ENCODE measurements at places on chromosomes 13 and 19.

DNA sequence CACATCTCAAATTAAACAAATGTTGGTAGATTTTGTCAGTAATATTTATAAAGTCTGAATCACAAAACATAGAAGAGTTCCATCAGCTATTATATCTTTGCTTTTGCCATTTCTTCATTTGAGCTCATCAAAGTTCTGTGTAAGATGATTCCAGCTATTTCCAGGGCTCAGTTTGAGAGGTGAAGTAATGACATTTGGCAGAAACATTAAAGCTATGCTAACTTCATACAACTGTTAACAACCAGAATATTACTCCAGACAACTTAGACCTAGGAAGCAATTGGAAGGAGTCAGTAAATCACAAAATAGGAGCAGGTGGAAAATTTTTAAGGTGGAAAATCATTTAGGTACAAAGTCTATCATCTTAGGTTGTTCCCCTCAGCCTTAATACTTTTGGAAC is 76.2 kb upstream of the CSNK1A1L start:
- DNase-seq, result no peak

- no peak for DNase-seq
Observed at GRCh38 chr13:77544355-77544754, 8.8 kb downstream of the SCEL start.

DNA sequence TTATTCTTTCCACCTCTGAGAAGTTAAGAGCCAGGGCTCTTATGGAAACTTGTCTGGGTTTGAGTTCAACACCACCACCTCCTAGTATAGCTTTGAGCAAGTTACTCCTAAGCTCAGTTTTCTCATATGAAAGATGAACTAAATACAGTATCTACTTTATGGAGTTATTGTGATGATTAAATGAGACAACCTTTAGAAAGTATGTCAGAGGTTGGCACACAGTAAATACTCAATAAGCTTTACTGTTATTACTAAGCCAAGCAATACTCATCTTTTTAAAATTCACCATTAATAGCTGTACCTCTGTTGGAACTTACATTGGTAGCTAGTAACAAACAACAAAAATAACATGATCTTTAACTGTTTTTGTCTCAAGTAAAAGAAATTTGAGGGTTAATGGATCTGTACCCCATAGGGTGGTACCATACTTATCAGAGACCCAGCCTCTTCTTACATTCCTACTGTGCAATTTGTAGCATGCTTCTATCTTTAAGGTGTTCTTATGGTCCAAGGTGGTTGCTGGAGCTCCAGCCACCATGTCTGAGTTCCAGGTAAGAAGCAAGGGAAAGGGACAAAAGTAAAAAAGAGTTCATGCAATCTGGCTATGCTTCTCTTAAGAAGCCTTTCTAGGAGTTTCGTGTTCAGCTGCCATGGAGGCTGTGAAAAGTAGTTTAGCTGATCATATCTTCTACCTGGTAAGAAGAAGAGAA is 24.1 kb upstream of the NDFIP2 start:
- no peak for DNase-seq

- no peak for DNase-seq
Observed at GRCh38 chr13:64540976-64541375, 2689.2 kb downstream of the PCDH9 start.

DNA sequence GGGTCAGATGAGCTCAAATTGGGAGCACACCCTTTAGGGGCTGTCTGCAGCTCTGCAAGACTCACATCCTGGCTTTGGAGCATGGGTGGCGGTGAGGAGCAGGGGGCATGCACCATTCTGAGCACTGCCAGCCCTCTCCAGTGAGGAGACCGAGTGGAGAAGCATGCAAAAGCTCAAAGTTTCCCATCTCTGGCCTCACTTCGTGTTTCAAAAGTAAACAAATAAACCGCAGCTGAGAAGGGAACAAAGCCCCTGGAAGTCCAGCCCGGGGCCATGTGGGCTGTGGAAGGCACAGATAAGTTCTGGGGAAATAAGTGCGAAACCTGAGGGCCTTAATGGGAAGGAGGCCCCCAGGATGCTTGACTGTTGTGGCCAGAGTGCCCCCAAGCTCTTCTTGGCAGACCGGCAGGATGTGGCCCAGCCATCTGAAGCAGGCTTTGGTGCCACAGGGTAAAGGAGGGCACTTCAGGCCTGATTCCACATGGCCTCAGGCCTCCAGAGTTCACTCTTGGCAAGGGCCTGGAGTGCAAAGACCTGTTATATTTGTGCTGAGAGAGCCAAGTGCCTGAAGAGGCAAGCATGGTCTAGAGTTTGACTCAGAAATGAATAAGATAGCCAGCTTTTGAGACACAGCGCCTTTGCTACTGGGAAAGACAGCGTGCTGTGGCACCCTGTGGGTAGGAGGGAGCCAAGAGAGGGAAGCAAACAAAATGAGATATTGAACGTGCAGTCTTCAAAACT is 1.2 kb downstream of the MEDAG start:
- DNase-seq, result no peak

- DNase-seq, result no peak
Observed at GRCh38 chr19:35081201-35081600, 34.4 kb upstream of the FXYD3 start.

DNA sequence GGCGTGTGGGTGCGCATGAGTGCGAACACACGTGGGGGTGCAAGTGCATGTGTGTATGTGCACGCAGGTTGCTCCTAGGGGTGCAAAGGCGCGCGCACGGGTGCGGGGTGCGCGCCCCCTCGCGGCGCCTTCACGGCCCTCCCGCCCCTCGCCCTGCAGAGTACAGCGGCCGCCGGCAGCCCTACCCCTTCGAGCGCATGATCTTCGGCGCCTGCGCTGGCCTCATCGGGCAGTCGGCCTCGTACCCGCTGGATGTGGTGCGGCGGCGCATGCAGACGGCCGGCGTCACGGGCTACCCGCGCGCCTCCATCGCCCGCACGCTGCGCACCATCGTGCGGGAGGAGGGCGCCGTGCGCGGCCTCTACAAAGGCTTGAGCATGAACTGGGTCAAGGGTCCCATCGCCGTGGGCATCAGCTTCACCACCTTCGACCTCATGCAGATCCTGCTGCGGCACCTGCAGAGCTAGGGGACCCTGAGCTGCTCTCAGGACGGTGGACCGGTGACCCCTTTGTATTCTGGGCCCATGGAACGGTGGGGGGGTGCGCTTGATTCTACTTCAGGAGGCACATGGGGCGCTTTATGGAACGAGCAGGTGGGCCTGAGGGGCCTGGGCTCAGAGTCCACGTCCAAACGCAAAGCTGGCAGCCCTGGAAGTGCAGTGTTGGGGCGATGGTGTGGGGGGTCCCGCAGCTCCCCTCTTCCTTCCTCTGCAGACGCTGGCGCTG is 27.7 kb downstream of the TMEM161A start:
- no peak for DNase-seq

DNA sequence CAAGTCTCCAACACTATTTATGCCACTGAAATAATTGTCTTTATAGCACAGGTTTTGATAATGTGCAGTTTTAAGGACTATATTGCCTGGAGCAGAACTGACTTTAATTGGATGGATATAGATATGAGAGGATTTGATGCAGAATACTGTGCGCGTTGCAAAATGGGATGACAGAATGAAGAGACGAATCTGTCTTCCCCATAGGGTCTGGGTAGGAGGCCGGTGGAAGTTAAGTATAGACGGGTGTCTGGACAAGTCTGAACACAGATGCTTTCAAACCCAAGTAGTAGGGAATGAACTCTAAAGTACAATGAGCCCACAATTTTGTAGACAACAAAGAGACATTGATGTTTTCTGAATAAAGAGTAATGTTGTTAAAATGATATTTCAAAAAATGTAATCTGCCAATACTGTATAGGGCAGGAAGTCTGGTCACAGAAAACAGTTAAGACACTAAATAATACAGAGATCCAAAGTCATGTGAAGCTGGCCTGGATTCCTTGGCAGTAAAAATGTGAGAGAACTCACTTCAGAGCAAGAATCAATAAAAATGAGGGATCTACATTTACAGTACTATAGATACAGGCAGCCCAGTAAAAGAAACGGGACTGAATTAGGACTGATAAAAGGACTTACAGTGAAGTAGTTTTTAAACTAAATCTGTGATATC is 125.5 kb downstream of the ENOX1 start:
- DNase-seq, result no peak

GRCh38 chr19:39409208-39410016 is 2.8 kb downstream of the ZFP36 start:
- DNase-seq, result peak; percentile 42

DNA sequence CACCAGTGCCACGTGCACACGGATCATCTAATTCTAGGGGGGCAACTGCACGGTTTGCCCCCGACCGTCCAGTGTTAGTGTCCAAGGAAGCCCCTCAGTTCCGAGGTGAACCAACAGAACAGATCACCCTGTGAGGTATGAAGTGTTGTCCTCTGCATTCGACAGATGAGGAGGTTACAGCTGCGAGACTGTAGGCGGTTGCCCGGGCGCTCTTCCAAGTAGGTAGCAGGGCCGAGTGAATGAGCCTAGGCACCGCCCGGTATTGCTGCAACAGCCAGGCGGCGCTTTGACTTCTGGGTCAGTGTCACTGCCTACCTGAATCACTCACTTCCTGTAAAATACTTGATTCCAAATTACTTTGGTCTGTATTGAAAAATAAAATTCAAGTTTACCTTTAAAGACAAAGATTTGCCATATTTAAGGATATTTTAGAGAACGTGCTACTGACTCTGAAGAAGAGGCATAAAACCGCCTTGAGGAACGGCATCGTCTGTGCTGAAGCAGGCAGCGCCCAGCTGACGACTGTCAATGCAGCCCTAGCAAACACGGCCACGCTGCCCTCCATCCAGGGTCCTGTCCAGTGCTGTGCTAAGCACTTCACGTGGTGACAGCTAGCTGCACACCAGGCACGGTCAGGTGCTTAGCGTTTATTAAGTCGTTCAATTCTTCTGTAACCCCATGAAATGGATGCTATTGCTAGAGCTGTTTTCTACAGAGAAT is 19.3 kb upstream of the RASA3 start:
- DNase-seq, result no peak

GRCh38 chr13:41332829-41333228 is 21.8 kb downstream of the NAA16 start:
- no peak for DNase-seq

- peak; percentile 33 for DNase-seq
Observed at GRCh38 chr13:26698392-26699196, 62.0 kb downstream of the GPR12 start.

DNA sequence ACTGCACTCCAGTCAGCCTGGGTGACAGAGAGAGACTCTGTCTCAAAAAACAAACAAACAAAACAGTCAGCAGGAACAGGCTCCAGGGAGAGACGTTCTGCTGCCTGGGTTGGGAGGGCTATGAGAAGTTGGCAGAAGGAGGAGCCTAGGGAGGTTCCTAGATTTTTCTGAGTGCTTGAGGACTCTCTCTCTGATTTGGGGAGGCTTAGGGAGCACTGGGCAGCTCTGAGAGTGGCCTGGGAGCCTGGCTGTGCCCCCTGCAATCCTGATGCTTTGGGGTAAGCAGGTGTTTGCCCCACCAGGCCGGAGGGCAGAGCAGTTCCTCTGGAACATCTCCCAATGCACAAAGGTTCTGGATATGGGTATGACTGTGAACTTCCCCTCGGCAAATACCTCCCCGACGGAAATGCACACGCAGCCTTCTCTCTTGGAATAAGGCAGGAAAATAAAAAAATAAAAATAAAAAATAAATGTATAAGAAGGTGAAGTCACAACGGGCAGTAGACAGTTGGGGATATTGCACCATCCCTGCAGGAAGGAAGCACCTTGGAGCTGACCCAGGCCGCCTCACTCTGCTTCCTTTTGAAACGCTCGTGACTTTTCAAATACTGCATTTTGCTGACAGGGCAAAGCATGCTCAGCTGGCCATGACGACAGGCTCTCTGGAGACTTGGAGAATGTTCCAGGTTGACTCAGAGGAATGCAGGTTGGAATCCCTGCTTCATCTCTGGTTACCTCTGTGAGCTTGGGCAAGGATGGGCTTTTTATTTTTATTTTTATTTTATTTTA is 26.5 kb upstream of the HOMER3 start:
- no peak for DNase-seq

DNA sequence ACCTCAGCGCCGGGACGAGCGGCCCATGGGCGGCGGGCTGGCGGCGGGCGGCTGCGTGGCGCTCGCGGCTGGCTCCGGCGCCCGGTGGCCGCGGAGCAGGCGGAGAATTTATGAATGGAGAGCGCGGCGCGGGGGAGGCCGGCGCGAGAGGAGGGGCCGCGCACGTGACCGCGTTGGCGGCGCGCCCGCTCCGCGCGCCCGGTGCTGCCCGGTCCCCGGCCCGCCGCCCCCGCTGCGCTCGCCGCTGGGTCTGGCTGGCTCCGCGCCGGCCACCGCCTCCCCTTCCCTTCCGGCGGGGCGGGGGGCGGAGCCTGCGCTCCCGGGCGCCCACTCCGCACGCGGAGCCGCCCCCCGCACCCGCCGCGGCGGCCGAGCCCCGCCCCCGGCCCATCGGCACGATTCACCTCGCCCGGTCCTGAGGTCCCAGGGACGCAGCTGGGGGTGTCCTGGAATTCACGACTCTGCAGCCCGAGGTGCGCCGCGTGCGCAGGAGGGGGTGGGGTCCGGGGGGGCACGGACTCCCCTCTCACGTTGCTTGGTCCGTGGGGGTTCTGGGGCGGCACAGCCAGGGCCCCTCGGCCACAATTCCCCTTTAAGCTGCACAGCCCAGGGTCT is at the start of gene CBARP:
CBARP (minus strand) TSS at position 252 of the 615 bp plus-strand sequence. CDS start 1,905 bp downstream, outside the sequence.
- no peak for DNase-seq

DNA sequence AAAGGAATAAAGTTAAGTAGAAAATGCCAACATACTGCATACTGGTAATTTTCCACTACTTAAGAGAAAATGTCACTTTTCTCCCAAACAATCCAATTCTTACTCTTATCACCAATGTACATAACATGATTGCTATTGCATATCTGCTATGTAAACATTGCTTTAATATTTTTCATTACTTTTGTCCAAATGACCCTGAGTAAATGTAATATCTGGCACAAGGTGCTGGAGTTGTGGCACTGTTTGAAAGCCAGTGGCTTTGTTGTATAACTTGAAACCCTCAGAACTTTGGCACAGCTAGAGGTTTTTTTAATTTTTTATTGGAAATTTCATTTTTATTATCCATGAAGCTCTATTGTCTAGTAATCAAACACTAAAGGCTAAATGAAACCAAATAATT is 45.7 kb upstream of the SPRY2 start:
- no peak for DNase-seq

GRCh38 chr19:33492090-33492489 is 29.5 kb downstream of the PEPD start:
- DNase-seq, result no peak
